ENCODE measurements at places on chromosomes 4 and X. TPM values are rescaled to one million over a fixed set of nuclear protein-coding genes. Genes with fewer than 3 reads are reported as not detected.

The MBNL3 gene
- 1.3 TPM for total RNA-seq

The UVSSA gene
- total RNA-seq = 9.5 TPM

- no peak for DNase-seq
These were observed 147.5 kb downstream of the NPFFR2 start for GRCh38 chr4:72179342-72179741.

The REELD1 gene
- not detected for total RNA-seq

DNA sequence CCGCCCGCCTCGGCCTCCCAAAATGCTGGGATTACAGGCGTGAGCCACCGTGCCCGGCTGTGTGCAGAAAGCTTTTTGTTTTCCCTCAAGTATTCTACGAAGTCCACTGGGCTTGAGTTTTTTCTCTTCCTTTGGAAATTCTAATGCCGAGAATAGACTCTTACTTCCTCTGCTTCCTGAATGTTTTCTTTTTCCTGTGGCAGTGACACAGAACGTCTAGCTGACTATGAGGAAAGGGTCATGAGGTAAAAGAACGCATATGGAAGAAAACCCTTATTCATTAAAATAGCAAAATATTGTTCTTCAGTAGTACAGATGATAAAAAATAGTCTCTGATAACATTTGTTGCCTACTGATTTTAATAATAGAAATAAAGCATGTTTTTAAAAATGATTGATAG, 4.9 kb upstream of the SLC25A4 start:
- no peak for DNase-seq

Data from HFFc6 (cell line).